ENCODE measurements at places on chromosomes 13 and 19. TPM values are rescaled to one million over a fixed set of nuclear protein-coding genes. Genes with fewer than 3 reads are reported as not detected.

UPK1A gene
- not detected for total RNA-seq

NKPD1 gene
- 0.81 TPM for total RNA-seq

NPAS1 gene
- total RNA-seq, result not detected

DNA sequence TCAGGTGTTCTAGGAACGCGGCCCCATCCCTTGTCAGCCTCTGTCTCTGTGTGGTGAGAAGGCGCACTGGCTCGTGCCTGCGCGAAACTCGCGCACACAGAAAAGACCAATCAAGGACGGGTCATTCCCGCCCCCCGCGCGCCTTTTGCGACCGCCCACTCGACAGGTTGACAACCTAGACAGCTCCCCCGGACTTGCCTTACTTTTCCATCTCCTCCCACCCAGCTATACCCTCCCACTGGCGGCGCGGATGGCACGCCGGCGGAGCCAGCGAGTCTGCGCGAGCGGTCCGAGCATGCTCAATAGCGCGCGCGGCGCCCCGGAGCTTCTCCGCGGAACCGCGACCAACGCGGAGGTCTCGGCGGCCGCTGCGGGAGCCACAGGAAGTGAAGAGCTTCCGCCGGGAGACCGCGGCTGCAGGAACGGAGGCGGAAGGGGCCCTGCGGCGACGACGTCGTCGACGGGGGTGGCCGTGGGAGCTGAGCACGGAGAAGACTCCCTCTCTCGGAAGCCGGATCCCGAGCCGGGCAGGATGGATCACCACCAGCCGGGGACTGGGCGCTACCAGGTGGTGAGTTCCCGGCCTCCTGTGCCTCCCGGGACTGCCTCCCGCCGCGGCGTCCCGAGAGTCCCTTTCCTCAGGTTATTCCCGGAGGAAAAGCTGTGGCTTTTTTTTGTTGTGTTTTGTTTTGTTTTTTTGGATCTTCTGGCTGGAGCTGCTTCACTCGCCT lies at the start of gene NDFIP2:
NDFIP2 (plus strand) TSS at position 202 of the 731 bp plus-strand sequence; CDS start at position 251, 49 bp downstream.
- peak; percentile 91 for DNase-seq

DNA sequence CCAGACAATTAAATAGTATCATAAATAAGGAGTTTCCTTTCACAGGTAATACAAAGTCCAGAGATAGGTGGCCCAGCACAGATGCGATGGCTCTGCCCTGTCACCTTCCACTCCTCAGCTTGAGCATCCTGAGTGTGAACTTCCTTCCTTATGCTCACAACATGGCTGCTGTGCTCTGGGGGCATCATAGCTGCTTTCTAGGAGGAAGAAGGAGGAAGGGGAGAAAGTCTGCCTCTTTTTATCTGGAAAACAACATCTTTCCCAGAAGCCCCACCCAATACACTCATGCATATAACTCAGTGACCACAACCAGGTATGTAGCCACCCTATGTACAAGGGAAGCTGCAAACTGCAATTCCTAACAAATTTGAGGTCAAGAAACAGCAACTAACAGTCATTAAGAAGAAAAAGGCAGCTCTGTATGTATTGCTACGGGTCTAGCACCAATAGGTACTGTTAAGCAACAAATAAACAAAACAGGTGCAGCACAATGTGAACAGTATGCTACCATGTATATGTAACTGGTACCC lies 201.2 kb upstream of the UBL3 start:
- no peak for DNase-seq

DNA sequence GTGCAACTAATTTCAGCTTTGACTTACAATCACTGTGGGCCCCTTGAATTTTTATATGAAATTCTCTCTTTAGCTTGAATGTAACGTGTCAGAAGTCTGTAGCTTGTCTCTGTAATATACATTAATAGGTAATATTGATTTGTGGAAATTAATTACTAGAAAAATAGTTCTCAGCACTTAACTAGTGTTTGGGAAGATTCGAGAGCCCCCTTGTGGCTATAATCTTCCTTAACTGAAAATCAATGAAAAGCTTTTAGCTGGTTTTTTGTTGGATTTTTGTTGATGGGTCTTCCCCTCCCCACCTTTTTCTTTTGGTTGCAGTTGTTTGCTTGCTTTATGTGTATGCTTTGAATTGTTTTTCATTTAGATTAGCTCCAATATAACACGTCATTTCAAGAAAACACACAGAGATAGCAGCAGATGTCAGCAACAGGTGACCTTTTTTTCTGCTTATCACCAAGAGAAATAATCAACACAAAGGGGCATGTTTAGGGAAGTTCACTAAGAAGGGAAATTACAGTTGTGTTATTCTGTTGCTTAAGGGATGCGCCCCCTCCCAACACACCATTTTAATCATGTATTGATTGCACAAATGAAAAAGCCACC lies 176.8 kb downstream of the OXGR1 start:
- DNase-seq, result no peak

DNA sequence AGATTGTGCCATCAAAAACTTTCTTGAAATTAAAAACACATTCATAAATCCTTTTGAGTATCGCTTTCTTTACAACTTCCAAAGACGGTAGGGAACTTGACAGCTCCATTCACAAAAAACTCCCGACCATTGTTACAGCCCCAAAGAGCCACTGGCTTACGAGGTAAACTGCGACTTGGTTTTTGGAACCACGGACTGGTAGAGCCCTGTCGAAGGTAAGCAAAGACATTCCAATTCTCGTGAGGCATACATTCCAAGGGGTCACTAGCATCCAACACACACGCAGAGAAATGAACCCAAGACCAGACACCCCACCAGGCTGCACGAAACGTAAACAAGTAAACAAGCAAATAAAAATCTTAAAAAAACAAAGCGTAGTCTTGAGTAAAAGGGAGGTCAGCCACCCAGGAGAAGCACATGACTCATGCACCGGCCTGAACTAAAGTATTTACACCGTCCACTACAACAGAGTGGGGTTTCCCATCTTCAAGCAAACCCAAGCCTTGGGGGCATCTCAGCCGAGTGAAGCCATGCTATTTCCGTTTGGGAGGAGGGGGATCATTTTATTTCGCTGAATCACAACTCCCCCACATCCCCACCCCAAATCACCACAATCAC lies 1.4 kb downstream of the BRD4 start:
- DNase-seq, result no peak

- DNase-seq, result peak; percentile 88
Observed at GRCh38 chr19:18742838-18743783, 48.0 kb downstream of the COMP start.

DNA sequence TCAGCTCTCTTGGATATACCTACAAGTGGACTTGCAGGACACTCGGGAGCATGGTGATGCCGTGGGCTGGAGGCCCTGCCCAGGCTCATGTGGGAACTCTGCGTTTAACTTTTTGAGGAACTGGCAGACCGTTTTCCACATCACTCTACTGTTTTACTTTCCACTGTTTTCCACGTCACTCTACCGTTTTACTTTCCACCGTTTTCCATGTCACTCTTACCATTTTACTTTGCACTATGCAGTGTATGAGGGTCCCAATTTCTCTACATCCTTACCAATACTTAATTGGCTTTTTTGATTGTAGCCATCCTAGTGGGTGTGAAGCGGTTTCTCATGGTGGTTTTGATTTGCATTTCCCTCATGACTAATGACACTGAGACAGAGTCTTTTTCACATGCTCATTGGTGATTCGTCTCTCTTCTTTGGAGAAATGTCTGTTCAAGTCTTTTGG lies 40.5 kb downstream of the GATAD2A start:
- DNase-seq, result no peak

- no peak for DNase-seq
Observed at GRCh38 chr13:30918662-30919405, 12.8 kb downstream of the MEDAG start.

- DNase-seq, result no peak
Observed at GRCh38 chr13:45226024-45226423, 25.2 kb upstream of the KCTD4 start.

Data from thyroid gland (tissue), 4 donors.